ENCODE measurements at places on chromosomes 1 and 21. TPM values are rescaled to one million over a fixed set of nuclear protein-coding genes. Genes with fewer than 3 reads are reported as not detected.

The SMPDL3B gene
- polyA plus RNA-seq = 0.23 TPM

The KANK4 gene
- 10.1 TPM for polyA plus RNA-seq

The COL9A2 gene
- polyA plus RNA-seq = 1.6 TPM

The SLC50A1 gene
- polyA plus RNA-seq = 18.6 TPM

The CELA3A gene
- polyA plus RNA-seq = 0.52 TPM

The LCE3D gene
- not detected for polyA plus RNA-seq

GRCh38 chr1:157313240-157313807 is 175.1 kb upstream of the ETV3 start:
- DNase-seq = no peak

DNA sequence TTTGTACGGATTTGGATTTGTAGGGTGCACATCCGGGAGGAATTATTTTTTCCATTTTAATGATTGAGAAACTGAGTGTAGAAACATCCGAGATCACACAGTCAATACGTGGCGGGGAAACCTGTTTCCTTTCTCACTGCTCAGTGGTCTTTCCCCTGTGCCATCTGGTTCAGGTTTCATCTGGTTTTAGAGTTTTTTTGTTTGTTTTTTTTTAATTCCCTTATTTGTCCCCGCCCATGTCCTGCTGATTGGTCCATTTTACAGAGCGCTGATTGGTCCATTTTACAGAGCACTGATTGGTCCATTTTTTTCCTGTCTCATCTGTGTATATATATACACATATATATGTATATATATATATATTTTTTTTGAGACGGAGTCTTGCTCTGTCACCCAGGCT is 6.0 kb downstream of the TRPM2 start:
- DNase-seq = no peak

- DNase-seq = no peak
Measured at GRCh38 chr1:59487335-59488031, 190.6 kb downstream of the FGGY start.

GRCh38 chr1:212970085-212970484 is 19.7 kb downstream of the VASH2 start:
- no peak for DNase-seq

GRCh38 chr1:226787071-226787470 is 48.0 kb upstream of the ITPKB start:
- DNase-seq = no peak

DNA sequence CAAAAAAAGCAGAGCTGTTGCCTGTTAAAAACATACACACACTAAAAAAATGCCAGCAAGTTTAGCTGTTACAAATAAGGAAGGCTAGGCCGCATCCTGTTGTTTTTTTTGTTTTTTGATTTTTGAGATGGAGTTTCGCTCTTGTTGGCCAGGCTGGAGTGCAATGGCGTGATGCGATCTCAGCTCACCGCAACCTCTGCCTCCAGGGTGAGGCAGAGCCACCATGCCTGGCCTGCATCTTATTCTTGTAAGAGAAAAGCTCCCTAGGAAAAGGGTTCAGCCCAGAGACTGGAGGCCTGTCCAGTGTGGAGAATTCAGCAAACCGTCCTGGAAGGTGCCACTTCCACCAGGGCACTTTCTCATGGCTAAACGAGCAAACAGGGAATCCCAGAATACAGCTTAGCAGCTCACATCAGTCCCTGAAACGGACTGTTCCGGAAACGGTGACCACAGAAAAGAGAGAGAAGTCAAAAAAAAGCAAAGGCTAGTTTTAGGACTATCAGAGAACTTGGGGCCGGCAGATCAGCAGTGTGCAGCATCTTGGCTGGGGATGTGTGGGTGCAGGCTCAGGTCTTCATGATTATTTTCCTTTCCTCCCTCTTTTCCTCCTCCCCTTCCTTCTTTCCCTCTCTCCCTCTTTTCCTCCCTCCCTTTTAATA is 283.6 kb downstream of the AJAP1 start:
- DNase-seq = no peak

GRCh38 chr1:153353226-153353947 is 4.3 kb upstream of the S100A9 start:
- no peak for DNase-seq

DNA sequence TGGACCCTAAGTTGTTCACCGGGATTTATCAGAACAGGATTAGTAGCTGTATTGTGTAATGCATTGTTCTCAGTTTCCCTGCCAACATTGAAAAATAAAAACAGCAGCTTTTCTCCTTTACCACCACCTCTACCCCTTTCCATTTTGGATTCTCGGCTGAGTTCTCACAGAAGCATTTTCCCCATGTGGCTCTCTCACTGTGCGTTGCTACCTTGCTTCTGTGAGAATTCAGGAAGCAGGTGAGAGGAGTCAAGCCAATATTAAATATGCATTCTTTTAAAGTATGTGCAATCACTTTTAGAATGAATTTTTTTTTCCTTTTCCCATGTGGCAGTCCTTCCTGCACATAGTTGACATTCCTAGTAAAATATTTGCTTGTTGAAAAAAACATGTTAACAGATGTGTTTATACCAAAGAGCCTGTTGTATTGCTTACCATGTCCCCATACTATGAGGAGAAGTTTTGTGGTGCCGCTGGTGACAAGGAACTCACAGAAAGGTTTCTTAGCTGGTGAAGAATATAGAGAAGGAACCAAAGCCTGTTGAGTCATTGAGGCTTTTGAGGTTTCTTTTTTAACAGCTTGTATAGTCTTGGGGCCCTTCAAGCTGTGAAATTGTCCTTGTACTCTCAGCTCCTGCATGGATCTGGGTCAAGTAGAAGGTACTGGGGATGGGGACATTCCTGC is 3.9 kb upstream of the OLFML3 start:
- no peak for DNase-seq

DNA sequence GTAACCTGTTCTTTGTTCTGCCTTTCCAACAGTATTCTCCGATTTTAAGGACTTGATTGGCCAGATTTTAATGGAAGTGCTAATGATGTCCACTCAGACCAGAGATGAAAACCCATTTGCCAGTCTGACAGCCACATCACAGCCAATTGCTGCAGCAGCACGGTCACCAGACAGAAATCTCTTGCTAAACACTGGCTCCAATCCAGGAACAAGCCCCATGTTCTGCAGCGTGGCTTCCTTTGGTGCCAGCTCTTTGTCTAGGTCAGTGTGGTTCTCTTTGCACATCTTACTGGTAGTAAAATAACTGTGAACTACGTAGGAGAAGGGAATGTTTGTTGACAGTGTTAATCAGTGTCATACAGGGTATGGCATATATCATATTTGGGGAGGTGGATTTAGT is 72.7 kb downstream of the UBE4B start:
- DNase-seq = no peak

DNA sequence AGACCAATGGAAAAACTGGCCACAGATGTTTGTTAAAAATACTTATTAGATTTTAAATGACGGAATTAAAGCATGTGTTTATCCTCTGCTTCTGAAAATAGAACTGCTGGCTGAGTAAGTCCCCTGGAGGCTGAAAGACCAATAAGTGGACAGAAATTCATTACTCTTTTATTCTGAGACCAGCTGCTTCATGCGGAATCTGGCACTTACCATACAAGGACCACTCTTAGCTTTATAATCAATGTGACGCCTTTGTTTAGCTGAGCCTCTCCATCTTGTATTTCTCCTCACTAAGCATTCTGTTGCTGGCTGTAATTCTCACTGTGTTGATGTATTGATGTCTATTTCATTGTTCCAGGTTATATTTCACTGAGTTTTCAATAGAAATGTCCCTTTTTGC is 6.3 kb upstream of the EXO1 start:
- no peak for DNase-seq

- no peak for DNase-seq
Measured at GRCh38 chr1:153536012-153536670, 350 bp upstream of the S100A6 start.

GRCh38 chr1:153122831-153123421 is 9.6 kb upstream of the SPRR2F start:
- DNase-seq = no peak

GRCh38 chr1:210364479-210364878 is 35.8 kb downstream of the HHAT start:
- DNase-seq = no peak

DNA sequence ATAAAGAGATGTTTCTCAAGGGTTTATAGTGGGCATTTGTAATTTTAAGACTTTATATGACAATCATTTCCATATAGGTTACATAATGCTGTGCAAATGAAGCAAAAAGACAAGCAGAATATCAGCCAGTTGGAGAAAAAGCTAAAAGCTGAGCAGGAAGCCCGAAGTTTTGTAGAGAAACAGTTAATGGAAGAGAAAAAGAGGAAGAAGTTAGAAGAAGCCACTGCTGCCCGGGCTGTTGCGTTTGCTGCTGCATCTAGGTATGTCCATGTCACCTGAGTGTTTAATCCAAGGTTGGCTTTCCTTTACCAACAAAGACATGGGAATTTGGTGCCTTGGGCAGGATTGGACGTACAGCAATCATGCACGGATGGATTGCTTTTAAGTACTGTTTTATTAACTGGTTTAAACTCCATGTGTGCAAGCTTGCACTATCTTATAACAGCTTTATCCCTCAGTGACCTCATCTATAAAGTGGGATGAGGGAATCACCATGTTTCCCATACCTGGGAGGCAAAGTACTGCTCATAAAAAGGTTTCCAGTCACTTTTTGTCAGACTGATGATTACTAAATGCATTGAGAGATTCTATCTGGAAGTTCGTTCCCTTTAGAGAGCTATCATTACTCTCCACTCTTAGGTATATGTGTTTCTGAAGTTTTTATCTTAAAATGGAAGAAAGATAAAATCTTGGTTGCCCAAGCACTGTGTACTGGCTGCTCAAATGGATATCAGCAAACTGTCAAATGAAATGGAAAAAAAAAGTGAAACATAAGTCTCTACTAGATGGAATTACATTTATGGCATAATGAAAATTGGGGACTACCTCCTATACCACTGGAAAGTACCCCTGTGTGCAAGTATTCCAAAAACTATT is 55.1 kb downstream of the MACO1 start:
- DNase-seq = no peak

GRCh38 chr1:40032240-40032891 is 8.2 kb upstream of the CAP1 start:
- DNase-seq = peak; percentile 24

DNA sequence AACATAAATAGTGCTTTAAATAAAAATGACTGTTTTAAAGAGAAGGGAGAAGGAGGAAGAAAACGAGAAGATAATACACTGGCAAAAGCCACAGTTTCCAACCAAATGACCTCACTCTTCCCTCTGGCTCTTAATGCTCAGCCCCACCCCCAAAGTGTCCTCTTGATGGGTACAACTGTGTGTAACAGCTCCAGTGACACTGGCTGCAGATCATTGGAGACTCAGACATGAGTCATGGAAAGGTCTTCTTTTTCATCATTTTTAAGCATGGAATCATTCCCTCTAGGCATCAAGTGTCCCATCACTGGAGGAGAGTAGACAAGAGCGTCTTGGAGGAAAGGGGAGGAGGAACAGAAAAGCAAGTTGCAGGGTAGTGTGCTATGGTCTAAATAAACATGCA is 333.0 kb downstream of the PAPPA2 start:
- no peak for DNase-seq

Data from forelimb muscle (tissue), 1 donor.